ENCODE measurements at places on chromosomes 5 and 9.
A peak's percentile ranks its signal among the peaks of the same experiment; 100 is the strongest.

- no peak for DNase-seq
These were observed 313.3 kb downstream of the EBF1 start for GRCh38 chr5:158786390-158786789.

GRCh38 chr9:126062158-126062886 lies 264.3 kb upstream of the MVB12B start:
- no peak for DNase-seq

GRCh38 chr5:175893466-175893865 lies 22.1 kb downstream of the CPLX2 start:
- no peak for DNase-seq

GRCh38 chr5:56432321-56432720 lies 199.2 kb upstream of the ANKRD55 start:
- no peak for DNase-seq

DNA sequence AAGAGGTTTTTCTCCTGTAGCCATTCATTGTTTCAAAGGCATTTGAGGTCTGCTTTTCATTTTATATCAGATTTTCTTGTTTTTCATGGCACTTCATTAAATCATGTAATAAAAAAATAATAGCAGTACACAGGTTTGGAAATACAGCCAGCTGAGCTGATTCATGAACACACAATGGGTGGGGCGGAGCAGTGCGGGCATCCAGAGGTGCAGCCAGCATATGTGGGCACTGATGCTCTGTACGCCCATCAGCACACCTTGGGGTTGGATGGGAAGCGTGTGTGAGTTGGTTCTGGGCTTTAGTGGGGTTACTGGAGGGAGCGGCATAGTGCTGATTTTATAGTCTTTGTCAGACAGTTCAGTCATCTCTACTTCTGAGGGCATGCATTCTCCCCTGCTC lies 54.2 kb upstream of the IRX4 start:
- DNase-seq = no peak

DNA sequence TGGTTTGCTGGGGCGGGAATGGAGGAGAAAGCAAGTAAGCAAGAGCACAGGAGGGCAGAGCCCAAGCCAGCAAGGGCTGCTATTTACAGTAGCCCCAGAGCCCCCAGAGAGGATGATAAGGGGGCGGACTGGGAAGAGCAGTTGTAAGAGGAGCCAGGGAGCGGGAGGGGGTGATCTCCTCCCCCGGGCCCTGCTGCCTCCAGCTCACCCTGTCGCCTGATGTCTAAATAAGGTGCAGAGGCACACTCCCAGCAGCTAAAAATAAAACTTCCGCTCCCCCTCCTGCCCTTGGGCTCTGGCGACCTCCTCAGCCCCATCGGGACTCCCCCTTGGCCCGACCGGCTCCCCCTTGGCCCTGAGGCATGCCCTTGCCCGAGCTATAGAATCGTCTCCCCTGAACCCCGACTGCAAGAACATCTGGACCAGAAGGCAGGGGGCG lies 14.4 kb upstream of the CCDC69 start:
- DNase-seq = no peak

DNA sequence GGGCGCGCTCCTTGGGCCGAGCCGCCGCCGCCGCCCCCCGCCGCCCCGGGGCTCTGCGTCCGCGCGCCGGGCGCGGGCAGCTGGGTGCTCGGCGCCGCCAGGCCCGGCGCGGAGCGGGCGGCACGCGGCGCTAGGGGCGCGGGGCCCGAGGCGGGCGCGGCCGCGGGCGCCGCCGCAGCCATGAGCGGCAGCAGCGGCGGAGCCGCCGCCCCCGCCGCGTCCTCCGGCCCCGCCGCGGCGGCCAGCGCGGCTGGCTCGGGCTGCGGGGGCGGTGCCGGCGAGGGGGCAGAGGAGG lies 351 bp downstream of the TRIO start:
- no peak for DNase-seq

DNA sequence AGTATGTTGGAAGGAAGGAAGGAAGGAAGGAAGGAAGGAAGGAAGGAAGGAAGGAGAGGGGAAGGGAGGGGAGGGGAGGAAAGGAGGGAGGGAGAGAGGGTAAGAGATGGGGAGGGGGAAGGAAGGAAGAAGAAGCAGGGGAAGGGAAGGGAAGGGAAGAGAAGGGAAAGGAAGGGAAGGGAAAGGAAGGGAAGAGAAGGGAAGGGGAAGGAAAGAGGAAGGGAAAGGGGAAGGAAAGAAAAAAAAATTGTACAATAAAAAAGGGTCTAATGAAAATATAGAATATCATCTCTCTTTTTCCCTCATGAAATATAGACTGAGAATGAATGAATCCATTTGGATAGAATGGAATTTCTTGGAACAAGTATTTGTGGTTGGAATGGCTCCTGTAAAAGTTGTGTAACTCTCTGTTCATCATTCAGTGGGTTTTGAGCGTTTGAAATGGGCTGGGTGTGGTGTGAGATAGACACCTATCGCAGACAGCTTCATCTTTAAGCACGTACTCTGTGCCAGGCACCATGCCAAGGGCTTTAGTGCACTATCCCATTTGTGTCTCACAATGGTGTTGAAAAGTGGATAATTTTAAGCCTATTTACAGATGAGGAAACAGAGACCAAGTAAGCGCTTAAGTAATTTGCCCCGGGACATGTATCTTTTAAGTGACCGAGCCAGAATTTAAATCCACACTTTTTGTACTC lies 11.6 kb upstream of the PAPPA start:
- DNase-seq = no peak

DNA sequence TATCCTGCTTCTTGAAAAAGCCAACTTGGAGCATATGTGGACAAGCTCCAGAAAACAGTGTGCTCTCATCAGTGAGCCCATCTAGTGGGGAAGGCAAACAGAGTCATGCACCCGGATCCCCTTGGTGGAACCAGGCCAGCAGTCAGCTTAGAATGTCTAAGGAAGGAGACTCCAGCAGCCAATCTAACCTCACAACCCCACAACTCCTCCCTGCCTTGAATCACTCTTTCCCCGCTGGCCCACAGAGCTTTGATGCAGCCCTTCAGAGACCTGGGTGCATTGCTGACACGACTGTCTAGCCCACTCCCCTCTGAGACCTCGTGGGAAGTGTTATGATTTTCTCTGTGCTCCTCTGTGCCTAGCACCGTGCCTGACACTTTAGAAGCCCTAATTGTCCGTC lies 623.7 kb downstream of the BNC2 start:
- DNase-seq = no peak

DNA sequence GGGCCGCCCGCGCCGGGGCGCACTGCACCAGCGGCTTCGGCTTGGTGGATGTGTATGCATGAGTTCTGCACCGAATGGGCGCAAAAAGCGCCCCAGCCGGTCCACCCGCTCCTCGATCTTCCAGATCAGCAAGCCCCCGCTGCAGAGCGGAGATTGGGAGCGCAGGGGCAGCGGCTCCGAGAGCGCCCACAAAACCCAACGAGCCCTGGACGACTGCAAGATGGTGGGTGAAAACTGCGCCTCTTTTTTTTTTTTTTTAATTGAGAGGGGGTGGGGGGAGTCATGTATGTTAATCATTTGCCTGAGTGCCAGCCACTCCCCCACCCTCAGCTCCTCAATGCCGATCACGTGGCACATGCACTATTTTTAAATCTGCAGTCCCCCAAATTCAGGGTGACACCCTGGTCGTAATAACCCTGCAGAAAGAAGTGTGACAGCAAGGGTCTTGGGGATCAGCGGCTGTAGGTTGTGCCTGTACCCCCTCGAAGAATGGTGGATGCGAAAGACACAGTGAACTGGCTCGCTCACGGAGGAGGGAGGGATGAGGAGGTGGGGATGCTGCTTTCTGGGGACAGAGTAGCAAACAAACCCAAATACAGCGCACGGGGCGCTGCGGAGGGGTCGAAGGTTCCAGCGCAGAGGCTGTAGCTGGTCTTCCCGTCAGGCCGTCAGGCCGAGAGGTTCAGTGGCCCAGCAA lies 900 bp downstream of the RGS7BP start:
- no peak for DNase-seq

GRCh38 chr5:159178978-159179377 lies 30.4 kb downstream of the RNF145 start:
- peak; percentile 25 for DNase-seq

GRCh38 chr9:124040935-124041816 lies 29.6 kb downstream of the LHX2 start:
- DNase-seq = peak; percentile 29

DNA sequence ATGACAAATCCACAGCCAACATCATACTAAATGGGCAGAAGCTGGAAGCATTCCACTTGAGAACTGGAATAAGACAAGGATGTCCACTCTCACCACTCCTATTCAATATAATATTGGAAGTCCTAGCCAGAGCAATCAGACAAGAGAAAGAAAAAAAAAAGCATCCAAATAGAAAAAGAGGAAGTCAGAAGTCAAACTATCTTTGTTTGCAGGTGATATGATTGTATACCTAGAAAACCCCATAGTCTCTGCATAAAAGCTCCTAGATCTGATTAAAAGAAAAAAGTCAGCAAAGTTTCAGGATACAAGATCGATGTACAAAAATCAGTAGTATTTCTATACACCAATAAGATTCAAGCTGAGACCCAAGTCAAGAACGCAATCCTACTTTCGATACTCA lies 66.1 kb downstream of the OSMR start:
- no peak for DNase-seq

GRCh38 chr5:11531811-11532555 lies 372.3 kb downstream of the CTNND2 start:
- no peak for DNase-seq

DNA sequence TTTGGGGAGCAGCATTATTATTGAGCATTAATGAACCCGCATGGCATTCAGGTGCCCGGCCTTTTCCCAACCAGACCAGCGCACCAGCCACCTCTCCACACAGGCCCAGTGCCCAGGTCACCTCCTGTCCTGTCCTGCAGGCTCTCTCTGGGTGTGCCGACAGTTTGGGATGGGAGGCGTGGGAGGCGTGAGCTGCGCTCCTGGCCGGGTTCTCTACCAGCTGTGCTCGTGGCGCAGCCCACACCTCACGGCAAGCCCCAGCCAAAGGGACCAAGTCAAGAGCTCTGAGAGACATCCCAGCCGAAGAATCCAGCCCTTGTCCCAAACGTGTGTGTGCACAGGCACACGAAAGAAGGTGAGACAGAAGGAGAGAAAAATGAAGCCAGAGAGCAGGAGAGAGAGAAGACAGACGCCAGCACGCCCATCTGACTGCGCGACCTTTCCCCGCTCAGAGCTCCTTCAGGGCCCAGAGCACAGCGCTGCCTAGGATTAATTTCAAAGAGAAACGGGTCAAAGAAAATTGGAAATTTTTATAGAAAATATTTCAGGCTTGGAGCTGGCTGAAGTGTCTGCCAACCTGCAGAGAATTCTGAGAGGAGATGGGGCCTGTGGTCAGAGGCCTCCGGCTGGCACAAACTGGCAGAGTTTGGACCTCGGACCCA lies 81.7 kb downstream of the ADAMTS2 start:
- DNase-seq = no peak

DNA sequence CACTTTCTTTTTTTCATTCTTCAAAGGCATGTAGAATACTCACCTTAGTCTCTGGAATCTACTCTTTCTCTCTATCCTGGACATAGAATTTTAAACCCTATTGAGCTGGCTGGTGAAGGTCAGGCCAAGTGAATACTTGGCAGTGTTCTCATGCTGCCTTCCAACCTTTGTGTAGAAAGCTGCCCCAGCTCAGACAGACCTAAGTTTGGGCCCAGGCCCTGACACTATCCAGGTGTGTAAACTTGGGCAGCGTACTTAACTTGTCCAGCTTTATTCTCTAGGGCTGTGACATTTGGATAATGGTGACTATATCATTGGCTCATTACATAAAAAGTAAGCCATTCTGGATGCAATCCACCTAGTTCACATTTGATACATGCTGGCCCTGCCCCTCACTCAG lies 298.3 kb downstream of the IRX1 start:
- no peak for DNase-seq

DNA sequence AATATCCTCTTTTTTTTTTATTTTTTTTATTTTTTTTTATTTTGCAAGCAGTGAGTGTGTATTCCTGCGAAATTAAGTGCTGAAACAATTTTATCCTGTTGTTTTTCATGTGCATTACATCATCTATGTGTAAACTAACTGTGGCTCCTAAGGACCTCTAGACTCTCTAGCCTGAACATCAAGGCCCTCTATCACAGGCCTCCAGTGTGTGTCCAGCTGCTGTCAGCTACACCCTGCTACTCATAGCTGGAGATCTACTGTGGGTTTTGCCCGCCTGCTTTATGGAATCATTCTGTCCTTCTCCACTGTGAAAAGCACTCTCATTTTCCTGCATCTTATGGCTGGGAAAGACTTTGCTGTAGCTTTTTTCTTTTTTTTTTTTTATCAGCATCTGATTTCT lies 157.8 kb downstream of the KCTD16 start:
- DNase-seq = no peak
